Immature natural killer cell (primary cell): ENCODE measurements at places on chromosomes 12 and 14. TPM values are rescaled to one million over a fixed set of nuclear protein-coding genes. Genes with fewer than 3 reads are reported as not detected.

MARCHF9 gene
- 3.7 TPM for polyA plus RNA-seq

DNA sequence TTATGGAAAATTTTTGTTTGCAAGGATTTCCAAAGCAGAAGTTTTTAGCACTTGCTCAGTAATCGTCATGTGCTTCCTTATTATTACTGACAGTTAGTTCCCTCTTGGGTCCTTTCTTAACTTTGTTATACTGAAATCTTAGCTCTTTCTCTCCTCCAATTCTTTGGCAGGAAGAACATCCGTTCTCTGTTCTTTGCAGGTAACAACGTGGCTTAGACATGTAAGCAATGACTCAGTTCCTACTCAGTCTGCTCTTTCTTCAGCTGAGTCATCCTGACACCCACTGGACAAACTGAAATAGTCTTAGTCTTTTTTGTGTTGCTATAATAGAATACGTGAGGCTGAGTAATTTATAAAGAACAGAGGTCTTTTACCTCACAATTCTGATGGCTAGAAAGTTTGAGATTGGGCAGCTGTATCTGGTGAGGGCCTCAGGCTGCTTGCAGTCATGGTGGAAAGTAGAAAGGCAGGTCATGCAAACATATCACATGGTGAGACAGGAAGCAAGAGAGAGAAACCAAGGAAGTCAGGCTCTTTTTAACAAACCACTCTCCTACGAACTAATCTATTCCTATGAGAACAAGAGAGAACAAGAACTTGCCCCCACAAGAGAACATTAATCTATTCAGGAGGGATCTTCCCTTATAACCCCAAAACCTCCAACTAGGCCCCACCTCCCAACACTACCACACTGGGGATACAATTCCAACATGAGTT, 49.2 kb downstream of the TESPA1 start:
- H3K27ac ChIP-seq: peak overlapping the region; percentile 95
- peaks cover 26% of the 10 kb centered on the region for H3K36me3 ChIP-seq
- H3K4me3 ChIP-seq: peak overlapping the region; percentile 82
- H3K27me3 ChIP-seq: no peaks in the 10 kb centered on the region

DNA sequence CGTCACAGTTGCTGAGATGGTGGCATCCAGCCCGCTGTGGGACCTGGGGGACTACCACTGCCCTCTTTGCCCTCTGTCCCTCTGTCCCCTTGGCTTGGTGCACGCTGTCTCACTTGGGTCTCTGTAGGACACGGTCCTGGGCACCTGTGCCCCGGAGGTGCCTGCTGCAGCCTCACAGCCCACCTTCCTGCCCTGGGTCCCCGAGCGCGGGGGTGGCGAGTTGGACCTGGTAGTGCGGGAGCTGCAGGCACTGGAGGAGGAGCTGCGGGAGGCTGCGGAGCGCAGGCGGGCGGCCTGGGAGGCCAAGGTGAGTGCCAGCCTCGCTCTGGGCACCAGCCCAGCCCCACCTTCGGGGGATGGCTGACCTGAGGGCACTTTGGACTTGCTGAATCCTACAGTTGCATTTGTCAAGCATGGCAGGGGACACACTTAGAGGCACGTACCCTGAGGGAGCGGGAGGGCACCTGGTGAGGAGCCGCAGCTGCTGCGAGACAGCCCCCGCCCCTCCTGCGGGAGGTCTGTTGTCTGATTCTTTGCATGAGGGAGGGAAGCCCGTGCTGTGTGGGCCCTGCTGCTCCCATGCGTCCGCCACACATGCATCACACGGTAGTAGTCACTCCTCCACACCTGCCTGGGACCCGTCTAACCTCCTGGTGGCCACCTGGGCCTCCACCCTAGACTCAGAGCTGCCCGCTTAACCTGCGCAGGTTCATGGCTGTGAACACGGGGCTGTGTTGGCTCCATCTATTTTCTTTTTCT, 6.8 kb downstream of the TEDC1 start:
- peaks cover 7% of the 10 kb centered on the region for H3K27me3 ChIP-seq
- peak; percentile 9 for DNase-seq
- no peaks in the 10 kb centered on the region for H3K36me3 ChIP-seq

DNA sequence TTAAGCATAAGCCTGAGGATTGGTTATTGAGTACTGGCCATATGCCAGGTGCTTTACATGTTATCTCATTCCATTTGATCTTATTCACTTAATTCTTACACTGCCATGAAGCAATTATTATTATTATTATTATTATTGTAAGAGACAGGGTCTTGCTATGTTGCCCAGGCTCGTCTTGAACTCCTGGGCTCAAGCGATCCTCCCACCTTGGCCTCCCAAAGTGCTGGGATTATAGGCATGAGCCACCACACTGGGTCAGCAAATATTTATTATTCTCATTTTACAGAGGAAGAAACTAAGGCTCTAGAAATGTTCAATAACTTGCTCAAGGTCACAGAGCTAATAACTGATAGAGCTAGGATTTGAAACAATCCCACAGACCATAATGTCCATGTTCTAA, 14.8 kb downstream of the LIMA1 start:
- no peaks in the 10 kb centered on the region for H3K4me1 ChIP-seq

- H3K36me3 ChIP-seq: no peaks in the 10 kb centered on the region
- H3K27ac ChIP-seq: no peak overlapping the region
- no peak for DNase-seq
- no peaks in the 10 kb centered on the region for H3K27me3 ChIP-seq
Measured at GRCh38 chr14:69501423-69501838, 16.9 kb downstream of the PLEKHD1 start.

DNA sequence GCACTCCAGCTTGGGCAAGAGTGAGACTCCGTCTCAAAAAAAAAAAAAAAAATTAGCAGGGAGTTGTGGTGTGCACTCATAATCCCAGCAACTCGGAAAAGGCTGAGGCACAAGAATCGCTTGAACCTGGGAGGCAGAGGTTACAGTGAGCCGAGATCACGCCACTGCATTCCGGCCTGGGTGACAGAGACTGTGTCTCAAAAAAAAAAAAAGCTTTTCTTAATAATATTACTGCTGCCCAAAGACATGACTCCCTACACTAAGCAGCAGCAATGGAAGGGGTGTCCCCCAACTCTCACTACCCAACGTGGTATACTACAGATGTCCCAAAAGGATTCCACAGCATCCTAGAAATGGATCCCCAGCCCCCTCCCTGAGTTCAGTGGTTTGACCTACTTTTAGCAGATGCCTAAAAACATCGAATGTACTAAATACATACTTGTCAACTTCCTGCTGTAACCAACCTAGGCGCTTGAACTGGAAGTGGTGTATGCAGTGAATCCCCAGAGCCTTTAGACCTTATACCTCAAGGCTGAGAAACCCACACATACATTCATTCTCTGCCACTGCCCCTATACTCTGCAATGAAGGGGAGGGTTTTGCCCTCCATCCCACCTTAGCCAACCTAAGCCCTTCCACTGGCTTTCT, 8.5 kb upstream of the FKBP11 start:
- peaks cover 3% of the 10 kb centered on the region for H3K27me3 ChIP-seq
- peaks cover 12% of the 10 kb centered on the region for H3K36me3 ChIP-seq
- H3K4me1 ChIP-seq: peaks cover 69% of the 10 kb centered on the region
- peak; percentile 84 for DNase-seq

DNA sequence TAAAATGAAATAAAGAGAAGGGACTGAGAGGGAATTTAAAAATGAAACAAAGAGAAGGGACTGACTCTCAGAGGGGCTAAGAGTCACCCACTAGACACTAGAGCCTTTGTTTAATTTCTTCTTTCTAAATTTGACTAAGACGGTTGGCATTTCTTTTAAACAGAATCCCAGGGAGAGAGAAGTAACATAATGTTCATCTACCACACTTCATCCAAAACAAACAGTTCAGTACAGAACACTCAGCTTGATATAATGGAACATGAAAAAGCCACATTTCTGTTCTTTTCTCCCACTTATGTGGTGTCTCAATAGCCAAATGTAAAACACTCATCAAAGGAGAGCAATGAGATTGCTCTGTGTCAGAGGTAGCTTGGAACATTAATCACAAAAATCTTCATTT, 10.1 kb upstream of the NT5DC3 start:
- no peak overlapping the region for H3K27ac ChIP-seq
- no peaks in the 10 kb centered on the region for H3K36me3 ChIP-seq
- no peak overlapping the region for H3K4me3 ChIP-seq
- no peak for DNase-seq
- no peaks in the 10 kb centered on the region for H3K27me3 ChIP-seq
- no peaks in the 10 kb centered on the region for H3K4me1 ChIP-seq

- H3K36me3 ChIP-seq: peaks cover 46% of the 10 kb centered on the region
- no peak for DNase-seq
- H3K27ac ChIP-seq: no peak overlapping the region
- H3K4me3 ChIP-seq: no peak overlapping the region
Measured at GRCh38 chr12:93582351-93582750, 9.9 kb downstream of the SOCS2 start.

BORCS5 gene
- polyA plus RNA-seq: 34.5 TPM

TAS2R50 gene
- not detected for polyA plus RNA-seq

DNA sequence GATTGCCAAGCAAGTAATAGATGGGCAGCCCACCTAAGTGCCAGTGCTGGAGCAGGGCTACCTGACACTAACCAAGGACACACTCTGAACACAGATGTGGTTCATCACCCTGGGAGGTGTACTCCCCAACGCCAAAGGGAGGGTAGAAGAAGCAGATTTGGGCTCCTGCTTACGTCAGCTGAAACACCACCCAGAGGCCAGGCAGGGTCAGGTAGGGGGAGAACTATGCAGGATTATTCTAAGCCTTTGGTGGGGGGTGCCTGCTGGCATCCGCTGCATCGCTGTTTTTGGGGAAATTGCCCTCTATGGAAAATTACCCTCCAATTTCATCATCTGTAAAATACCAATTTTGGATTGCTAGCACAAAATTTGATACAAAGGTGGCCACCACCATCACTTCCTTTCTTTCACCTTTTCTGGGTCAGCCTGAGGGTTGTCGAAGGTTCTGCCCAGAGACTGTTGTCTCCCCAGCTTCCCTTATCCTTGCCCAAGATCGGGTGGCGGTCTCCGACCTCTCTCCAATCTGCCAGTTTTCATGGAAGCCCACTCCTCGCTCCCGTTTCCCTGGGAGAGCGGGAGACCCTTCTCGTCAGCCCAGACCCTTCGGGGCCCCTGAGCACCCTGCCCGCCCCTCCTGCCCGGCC, 535 bp downstream of the BIN2 start:
- peak; percentile 70 for DNase-seq
- H3K27ac ChIP-seq: peak overlapping the region; percentile 98
- H3K36me3 ChIP-seq: peaks cover 33% of the 10 kb centered on the region

DNA sequence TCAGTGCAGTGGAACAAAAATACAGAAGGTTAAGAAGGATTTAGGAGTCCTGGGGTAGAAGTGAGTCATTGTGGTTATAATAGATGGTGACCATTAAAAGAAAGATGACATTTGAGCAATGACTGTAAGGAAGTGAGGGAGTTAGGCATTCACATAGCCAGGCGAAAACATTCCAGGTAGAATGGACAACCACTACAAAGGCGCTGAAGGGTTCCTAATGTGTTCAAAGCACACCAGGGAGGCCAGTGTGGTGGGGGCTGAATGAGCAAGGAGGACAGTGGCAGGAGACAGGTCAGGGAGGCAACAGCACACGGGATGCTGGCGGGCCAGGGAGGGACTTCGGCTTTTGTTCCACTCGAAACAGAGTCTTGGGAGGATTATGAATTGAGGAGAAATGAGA, 129.9 kb downstream of the NPAS3 start:
- no peaks in the 10 kb centered on the region for H3K4me1 ChIP-seq
- H3K27me3 ChIP-seq: no peaks in the 10 kb centered on the region
- DNase-seq: no peak
- H3K36me3 ChIP-seq: no peaks in the 10 kb centered on the region
- H3K4me3 ChIP-seq: no peak overlapping the region
- no peak overlapping the region for H3K27ac ChIP-seq

TEX52 gene
- not detected for polyA plus RNA-seq

DNA sequence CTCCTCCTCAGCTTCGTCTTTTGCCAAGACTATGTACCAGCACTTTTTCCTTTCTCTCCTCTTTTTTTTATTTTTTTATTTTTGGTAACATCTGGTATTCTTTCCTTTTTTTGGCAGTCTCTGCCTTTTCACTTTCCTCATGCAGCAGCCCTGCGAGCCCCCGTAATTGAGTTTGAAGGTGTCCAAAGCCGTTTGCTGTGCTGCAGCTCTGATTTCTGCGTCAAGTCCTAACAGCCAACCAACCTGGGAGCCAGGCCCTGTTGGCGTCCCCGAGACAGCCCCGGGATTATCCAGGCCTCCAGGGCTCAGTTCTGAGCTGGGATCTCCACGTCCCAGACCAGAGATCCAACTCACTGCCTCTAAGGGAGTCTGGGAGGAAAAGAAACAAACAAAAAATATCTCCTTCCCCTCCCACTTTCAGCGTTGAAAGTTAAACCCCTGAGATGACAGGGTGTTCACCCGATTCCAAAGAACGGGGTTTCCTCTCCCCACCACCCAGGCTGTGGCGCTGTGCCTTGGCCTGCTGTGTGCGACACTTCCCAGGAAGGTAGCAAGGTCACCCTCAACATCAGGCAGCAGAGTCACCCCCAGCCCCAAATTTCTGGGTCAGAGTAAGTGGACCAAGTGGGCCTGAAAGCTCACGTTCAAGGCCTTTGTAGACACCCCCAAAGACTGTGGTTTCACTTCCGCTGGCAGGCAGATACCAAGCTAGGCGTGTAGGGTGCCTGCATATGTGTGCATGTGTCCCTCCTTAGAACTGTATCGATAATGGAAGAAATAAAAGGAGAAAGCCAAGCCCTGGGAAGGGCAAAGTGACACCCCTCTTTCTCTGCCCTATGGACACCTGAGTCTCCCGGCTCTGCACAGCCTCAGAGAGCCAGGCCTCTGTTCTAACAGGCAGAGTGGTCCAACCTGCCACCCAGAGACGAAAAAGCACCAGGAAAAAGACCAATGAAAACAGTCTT, 11.1 kb downstream of the BCL11B start:
- peak overlapping the region; percentile 72 for H3K4me3 ChIP-seq
- peaks cover 3% of the 10 kb centered on the region for H3K36me3 ChIP-seq
- peak overlapping the region; percentile 96 for H3K27ac ChIP-seq
- DNase-seq: peak; percentile 51
- H3K4me1 ChIP-seq: peaks cover 97% of the 10 kb centered on the region

EGLN3 gene
- 1.3 TPM for polyA plus RNA-seq

GRCh38 chr12:66813137-66813892, 134.4 kb upstream of the GRIP1 start:
- no peak overlapping the region for H3K4me3 ChIP-seq
- H3K4me1 ChIP-seq: peaks cover 16% of the 10 kb centered on the region
- peak; percentile 20 for DNase-seq
- no peak overlapping the region for H3K27ac ChIP-seq
- no peaks in the 10 kb centered on the region for H3K36me3 ChIP-seq
- H3K27me3 ChIP-seq: peaks cover 2% of the 10 kb centered on the region

GRCh38 chr12:1643043-1643442, 14.0 kb downstream of the WNT5B start:
- H3K27ac ChIP-seq: no peak overlapping the region
- no peak overlapping the region for H3K4me3 ChIP-seq
- H3K27me3 ChIP-seq: no peaks in the 10 kb centered on the region
- DNase-seq: no peak

DNA sequence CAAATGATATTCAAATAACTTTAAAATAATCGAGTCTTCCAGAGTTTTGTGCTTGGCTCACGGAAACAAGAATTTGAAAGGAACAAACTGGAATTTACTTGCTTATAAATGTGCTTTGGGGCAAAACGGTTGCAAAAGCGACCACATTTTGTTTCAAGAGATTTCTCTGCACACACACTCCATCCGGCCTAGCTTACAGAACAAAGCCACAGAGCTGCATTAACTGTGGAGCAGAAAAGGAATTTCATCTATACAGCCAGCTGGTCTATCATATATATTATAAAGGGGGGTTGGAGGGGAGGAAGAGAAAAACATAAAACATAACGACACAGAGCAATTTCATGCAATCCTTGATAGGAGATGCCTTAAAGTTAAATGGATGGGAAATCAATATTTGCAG, 153.0 kb downstream of the MYRFL start:
- H3K27me3 ChIP-seq: peaks cover 8% of the 10 kb centered on the region
- DNase-seq: no peak
- no peak overlapping the region for H3K4me3 ChIP-seq
- H3K36me3 ChIP-seq: no peaks in the 10 kb centered on the region
- no peaks in the 10 kb centered on the region for H3K4me1 ChIP-seq
- no peak overlapping the region for H3K27ac ChIP-seq
